ENCODE measurements at places on chromosomes 11 and 22.

DNA sequence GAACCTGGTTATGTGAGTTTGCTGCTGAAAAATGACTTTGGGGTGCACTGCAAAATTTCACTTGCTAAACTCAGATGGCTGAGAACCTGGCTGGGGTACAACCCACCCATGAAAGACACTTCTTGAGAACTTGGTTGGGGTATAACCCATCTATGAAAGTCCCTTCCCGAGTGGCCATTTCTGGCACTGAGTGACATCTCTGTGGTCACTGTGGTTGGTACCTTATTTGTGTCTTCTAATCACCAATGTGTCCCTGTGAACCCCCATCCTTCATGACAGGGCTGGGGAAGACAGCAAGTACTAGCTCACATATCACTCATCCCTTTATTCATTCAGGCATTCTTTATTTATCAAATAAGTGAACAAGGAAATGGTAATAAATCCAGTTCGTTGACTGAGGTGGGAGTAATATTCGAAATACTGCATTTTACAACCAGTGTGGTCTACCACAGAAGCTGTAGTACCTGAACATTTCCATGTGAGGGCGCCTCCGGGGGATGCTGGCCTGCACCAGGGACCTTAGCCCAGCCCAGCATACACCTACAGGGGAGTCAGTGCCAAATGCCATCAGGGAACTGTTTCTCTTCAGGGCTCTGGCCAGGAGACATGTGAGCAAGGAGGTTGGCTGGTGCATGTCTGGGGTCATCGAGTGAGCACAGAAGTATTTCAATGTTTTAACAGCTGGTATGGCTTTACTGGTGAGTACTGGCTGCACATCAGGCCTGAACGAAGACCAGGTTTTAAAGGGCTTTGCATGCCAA, 122.1 kb downstream of the CSNK2A3 start:
- DNase-seq = no peak

- no peak for DNase-seq
Measured at GRCh38 chr11:134565343-134565891, 153.4 kb upstream of the B3GAT1 start.

- DNase-seq = no peak
Measured at GRCh38 chr11:28104984-28105383, 3.0 kb downstream of the KIF18A start.

DNA sequence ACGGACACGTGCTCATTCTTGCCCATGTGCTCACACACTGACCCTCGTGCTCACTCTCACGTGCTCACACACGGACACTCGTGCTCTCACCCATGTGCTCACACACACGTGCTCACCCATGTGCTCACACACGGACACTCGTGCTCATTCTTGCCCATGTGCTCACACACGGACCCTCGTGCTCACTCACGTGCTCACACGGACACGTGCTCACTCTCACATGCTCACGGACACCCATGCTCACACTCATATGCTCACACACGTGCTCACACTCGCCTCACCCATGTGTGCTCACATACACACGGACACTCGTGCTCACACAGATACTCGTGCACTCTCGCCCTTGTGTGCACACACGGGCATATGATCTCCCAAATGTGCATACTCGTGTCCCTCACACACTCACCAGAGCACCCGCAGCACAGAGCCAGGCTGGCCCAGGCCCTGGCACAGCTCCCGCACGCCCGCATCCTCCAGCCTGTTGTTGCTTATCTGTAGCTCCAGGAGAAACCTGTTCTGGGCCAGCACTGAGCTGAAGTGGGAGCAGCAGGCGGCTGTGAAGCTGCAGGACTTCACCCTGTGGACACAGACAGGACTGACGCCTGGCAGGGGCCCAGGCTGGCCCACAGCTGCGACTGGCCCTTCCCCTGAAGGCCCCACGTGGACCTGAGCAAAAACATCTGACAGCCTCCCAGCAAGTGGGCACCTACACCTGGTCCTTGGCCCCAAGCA, 9.3 kb downstream of the RNH1 start:
- no peak for DNase-seq

DNA sequence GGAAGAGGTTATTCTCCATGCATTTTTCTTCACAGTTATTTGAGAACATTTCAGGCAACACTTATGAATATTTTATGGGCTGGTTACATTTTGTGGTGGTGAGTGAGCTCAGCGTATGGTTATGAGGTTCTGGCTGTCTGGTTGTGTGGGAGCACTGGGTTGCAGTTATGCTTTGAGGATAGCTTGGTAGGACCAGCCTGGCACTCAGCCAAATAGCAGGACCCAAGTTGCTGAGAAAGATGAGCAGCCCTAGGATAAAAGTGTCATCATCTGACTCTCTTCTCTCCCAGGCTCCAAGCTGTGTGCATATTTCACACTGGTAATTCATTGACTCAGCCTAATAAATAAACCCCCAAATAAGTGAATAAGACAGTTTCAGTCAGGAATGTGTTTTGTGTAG, 8.1 kb upstream of the SRSF8 start:
- DNase-seq = no peak

- DNase-seq = no peak
Measured at GRCh38 chr11:92770981-92771380, 198.5 kb upstream of the MTNR1B start.

GRCh38 chr11:100419518-100419917, 267.6 kb upstream of the ARHGAP42 start:
- DNase-seq = no peak

GRCh38 chr11:36258730-36259360, 30.4 kb downstream of the COMMD9 start:
- DNase-seq = no peak

Measured in CD4-positive, alpha-beta T cell treated with Interleukin-17A for 1 hour (primary cell).